Activated CD4-positive, CD25-positive, alpha-beta regulatory T cell (primary cell): ENCODE measurements at places on chromosomes 4 and X.

DNA sequence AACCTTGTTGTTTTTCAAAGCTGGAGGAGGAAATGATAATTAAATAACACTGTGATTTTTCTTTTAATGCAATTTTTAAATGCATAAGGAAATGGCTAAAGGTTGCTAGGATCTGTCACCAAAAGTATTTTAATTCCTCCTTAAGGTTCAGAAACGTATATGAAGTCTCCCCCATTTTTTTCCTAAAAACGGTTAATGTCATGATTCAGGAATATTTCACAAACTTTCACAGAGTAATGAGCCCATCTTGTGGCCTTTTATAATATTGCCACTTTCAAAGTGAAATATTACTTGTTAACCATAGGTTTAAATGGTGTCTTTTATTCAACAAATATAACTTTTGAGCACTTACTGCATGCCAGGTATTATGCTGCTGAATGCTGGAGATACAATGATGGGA is 99.5 kb upstream of the USP38 start:
- DNase-seq: no peak

DNA sequence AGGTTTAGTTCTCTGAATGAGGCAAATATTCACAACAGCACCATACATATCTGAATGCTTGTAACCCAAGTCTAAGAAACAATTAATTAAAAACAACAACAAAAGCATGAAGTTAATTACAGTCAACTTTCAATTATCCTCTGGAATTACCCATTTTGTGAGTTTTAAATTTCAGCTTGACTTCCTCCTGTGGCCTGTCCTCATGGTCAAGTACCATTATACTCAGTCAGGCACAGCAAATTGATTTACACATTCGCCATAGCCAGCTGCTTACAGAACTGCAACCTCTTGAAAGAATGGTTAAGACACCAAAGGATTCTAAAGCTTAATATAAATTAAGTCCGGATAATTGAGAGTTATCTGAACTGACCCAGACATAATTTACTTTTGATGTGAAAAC is 306.5 kb downstream of the CAMK2D start:
- DNase-seq: no peak

DNA sequence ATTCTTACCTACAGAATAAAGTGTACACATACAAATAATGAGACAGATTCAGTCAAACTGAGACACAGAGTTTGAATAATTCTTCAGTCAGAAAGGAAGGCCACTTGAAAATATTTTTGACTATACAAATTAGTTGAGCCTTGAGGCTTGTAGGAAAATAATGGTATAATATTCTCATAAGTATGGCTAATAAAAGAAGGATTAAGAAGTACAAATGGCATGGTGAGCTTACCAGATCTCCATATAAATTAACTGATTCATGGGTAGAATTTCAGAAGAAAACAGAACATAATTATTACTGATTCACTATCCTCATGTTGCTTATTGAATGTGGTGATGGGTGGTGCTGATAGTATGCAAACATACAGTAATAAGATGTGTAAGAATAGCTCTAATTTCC is 401.1 kb downstream of the PCDH18 start:
- DNase-seq: no peak

- no peak for DNase-seq
Observed at GRCh38 chr4:28730304-28730703, 1869.7 kb downstream of the STIM2 start.

GRCh38 chr4:146098397-146098796 is 77.1 kb upstream of the LSM6 start:
- no peak for DNase-seq
